ENCODE measurements at places on chromosomes 1 and 21.

- DNase-seq: no peak
Observed at GRCh38 chr1:58802640-58803399, 19.0 kb upstream of the JUN start.

DNA sequence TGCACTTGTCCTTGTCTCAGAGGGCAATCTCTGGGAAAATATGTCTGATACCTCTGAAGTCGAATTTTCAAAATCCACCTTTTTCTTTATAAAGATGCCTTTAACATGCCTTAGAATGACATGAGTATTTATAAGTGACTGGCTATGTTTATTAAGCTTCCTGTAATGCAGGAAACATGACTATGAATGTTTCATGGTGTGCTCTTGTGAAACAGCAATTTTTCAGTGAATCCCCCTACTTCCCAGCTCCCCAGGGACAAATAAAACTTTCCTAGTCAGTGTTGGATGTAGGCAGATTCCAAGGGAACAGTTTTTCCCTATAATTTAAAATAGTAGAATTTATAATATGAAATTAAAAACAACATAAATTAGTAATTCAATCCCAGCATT, 437.0 kb downstream of the LMO4 start:
- DNase-seq: no peak

GRCh38 chr1:85504417-85504816, 39.5 kb upstream of the DDAH1 start:
- DNase-seq: no peak

- no peak for DNase-seq
Observed at GRCh38 chr1:29774355-29774754, 538.0 kb downstream of the PTPRU start.

DNA sequence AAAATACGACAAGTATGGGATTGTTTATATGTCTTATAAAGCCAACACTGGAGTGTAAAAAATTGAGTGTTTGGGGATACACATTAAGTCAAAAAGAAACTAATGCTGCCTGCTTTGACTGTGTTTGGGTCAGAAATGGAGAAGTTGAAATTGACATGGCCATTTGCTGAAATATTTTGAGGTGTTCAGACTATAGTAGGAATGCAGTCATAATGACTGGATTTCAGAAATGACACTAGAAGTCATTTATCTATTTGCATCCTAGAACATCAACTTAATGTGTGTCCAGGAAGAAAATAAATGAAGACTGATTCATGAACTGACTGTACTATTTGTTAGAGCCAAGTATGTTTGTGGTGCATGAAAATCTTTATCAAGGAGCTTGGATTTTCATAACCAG, 28.4 kb downstream of the RASAL2 start:
- no peak for DNase-seq

GRCh38 chr1:24437631-24438396, 22.2 kb downstream of the NIPAL3 start:
- peak; percentile 9 for DNase-seq

GRCh38 chr1:158396646-158397045, 2.6 kb downstream of the OR10T2 start:
- DNase-seq: no peak

- no peak for DNase-seq
Observed at GRCh38 chr1:108117945-108118902, 81.9 kb downstream of the SLC25A24 start.

DNA sequence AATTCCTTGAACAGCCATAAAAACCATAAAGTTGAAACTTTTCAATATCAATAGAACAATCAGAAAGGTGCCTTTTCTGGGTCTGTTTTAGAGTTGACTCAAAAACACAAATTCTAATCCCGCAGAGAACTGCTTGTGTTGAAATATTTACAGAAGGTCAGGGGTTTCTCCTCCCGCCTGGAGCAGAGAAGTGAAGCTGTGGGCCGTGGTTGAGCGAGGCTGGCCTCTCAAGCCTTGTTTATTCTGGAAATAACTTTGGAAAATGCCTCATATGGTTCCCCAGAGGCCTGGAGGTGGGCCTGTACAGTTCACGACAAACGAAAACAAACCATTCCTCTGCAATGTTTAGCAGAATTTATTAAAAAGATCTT, 90.8 kb upstream of the ERRFI1 start:
- peak; percentile 91 for DNase-seq

DNA sequence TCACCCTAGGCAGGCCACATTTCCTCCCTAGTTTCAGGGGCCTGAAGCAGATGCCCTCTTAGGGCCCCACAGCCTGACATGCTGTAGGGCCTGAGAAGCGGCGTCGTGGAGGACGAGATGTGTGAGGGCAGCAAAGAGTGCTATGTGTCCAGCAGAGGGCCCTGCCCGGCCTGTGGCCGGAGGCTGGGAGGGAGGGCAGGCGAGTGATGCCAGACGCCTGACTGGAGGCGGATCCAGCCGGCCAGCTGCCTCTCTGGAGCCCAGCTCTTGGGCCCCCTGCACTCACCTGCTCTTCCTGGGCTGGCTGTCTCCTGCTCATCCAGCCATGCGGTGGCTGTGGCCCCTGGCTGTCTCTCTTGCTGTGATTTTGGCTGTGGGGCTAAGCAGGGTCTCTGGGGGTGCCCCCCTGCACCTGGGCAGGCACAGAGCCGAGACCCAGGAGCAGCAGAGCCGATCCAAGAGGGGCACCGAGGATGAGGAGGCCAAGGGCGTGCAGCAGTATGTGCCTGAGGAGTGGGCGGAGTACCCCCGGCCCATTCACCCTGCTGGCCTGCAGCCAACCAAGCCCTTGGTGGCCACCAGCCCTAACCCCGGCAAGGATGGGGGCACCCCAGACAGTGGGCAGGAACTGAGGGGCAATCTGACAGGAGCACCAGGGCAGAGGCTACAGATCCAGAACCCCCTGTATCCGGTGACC, at the start of gene GPR37L1:
TSS of gene GPR37L1 (plus strand) at position 279 of the 697 bp plus-strand sequence. CDS start at position 326, 47 bp downstream.
- DNase-seq: peak; percentile 36

DNA sequence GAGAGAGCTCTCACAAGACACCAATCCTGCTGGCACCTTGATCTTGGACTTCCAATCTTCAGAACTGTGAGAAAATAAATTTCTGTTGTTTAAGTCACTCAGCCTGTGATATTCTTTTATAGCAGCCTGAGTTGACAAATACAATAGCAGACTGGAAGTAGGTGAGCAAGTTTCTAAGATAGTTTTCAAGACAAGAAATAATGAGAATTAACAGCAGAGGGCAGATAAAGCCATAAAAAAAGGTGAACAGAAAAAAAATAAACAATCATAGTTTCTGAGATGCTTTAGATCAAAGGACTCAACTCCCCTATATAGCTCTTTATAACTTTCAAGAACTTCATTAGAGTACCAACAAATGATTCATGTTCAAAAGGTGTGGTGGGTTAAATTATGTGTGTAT, 119.8 kb downstream of the PLPPR5 start:
- DNase-seq: no peak

GRCh38 chr1:93155335-93155734, 24.9 kb downstream of the TMED5 start:
- DNase-seq: no peak

GRCh38 chr1:213274140-213274539, 223.1 kb downstream of the RPS6KC1 start:
- DNase-seq: no peak

DNA sequence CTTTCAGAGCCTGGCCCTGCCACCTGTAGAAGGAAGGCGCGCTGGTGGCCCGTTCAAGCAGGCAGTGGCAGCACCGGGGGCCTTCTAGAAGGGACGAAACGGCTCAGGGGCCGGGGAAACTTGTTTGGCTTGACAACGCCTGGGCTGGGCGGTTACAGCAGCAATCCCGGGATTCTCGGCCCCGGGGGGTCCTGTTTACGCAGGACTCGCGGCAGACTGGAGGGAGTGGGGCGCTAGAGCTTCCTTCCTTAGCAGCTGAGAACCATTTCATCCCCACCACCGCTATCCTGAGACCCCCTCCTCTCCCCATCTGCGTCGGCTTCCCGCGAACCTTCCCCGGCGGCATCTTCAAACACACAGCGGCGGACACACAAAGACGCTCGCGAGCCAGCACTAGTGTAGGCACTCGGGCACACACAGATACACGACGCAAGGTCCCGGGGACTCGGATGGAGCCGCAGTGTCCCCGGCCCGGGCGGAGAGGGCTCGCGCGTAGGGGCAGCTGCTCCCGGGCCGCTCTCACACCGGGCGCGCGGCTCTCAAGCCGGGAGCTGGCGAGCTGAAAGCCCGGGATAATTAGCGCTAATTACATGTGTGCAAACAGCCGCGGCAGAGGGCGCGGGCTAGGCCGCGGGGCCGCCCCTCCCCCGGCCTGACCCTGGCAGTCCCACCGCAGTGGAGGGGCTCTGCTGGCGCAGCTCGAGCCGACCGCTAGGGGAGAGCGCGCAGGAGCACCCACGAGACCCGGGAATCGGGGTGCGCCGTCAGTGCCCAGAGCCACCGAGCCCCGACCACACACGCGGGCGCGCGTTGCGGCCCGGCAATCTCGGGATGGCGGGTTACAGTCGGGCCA, 271.4 kb downstream of the FOXD2 start:
- peak; percentile 25 for DNase-seq

GRCh38 chr1:116712510-116712909, 41.7 kb upstream of the CD2 start:
- DNase-seq: no peak

GRCh38 chr1:185016880-185017279, 28.5 kb upstream of the RNF2 start:
- DNase-seq: peak; percentile 2

DNA sequence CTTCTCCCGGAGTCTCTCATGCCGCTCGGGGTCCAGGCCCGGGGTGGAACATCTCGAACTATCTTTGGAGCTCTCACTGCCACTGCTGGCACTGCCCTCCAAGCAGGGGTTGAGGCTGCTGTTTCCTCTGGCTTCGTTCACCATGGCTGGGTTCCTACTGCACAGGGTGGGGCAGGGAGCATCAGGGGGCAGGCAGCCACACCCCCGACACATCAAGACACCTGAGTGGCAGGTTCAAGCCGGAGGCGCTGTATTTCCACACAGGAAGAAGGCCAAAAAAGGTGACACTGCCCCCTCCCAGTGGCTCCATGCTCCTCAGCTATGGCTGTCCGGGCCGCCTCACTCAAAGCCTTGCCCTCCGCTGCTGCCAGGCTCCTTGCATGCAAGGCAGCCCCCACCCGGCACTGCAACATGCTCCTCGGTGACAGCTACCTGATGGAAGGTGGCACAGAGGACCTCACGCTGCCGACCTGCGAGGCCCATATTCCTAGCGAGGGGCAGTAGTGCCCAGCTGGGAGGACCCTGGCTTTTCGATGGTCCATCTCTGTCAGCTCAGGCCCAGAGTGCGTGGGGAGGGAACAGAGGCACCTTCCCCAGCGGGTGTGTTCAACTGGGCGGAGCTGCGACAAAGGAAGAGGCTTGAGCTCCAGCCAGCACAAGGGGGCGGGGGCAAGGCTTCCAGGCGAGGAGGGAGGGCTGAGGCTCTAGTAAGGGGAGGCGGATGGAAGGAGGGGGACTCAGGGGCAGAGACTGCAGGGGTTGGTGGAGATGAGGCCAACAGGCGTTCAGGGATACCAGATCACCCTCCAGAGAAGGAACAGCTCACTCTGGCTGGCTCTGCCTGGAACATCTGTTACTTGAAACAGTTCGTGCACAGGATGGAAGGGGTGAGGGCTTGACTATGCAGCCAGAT, 2.5 kb downstream of the MTHFR start:
- DNase-seq: peak; percentile 97

DNA sequence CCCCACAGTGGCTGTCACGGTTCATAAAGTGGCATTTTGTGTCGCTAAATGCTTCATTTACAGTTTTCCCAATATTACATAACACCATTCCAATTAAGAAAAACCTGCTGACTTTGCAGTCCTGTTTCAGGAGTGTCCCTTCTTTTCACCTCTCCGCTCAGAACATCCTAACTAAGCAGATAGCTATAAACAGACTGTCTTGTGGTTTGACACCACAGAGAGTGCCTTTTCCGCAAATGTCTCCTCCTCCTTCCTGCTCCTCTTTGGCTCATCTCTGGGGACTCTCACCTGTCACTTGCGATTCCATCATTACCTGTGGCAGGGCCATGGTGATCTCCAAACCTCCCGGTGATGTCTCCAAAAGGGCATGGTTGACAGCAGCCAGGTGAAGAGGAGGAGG, 119.0 kb downstream of the CNIH3 start:
- no peak for DNase-seq

GRCh38 chr1:19438516-19439195, 46.7 kb downstream of the CAPZB start:
- DNase-seq: no peak

DNA sequence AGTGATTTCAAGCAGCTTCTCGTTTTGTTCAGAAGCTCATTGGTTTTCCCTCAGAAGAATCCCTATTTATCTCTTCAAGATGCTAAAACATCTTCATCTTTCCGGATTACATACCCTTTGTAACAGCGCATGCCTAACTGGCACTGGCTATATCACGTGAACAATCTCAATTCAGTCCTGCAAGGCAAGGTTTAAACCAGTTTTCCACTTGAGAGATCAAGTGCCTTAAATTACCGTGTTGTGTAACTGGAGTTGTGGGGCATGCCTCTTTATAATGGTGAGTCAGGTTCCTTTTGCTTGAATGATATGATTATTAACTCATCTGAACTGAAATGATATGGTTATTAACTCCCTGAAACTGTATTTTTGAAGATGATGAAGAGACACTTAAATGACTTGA, 11.0 kb upstream of the ZFP69B start:
- DNase-seq: no peak

- no peak for DNase-seq
Observed at GRCh38 chr1:47577303-47578025, 139.6 kb downstream of the FOXD2 start.
